ENCODE measurements at places on chromosomes 4 and X.

GRCh38 chrX:136168929-136169735 lies 21.8 kb downstream of the FHL1 start:
- no peak for DNase-seq

- DNase-seq: no peak
Measured at GRCh38 chr4:182680234-182680653, 236.9 kb downstream of the DCTD start.

DNA sequence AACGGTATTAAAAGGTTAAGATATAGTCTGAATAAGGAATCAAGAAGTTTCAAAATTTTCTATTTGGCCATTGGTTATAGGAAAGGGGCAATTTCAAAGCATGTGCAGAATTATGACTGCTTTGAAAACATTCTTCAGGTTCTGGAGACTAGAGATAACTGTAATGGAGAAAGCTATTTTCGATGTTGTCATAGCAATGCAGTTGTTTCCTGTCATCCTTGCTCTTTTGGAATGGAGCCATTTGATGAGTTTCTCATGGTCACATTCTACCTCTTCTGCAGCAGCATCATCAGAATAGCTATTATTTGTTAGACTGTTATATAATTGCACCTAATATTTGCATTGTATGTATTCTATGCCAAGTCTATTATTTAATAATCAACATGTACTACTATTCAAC lies 368.2 kb upstream of the NR3C2 start:
- DNase-seq: no peak

DNA sequence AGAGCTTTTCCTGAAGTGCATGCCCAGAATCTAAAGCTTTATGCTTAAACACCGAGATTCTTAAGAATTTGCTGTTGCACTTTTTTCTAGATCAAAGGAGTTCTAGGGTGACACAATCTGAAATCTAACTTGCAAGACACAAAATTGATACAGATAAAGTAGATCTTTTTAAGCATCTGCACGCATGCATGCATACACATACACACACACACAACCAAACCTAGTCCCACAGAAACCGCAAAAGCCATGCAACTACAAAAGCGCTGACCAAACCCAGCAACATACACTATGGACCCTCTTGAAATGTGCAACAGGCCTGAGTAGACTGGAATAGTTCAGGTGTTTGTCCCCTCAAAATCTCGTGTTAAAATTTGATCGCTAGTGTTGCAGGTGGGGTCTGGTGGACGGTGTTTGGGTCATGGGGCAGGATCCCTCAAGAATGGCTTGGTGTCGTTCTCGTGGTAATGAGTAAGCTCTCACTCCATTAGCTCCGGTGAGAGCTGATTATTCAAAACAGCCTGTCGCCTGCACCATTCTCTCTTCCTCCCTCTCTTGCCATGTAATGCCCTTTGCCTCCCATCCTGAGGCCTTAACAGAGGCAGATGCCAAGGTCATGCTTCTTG lies 52.7 kb downstream of the IRF2 start:
- DNase-seq: no peak

GRCh38 chr4:148795156-148795864 lies 353.1 kb upstream of the NR3C2 start:
- DNase-seq: no peak

GRCh38 chr4:7262134-7262533 lies 69.8 kb downstream of the SORCS2 start:
- DNase-seq: no peak

- DNase-seq: no peak
Measured at GRCh38 chr4:73432169-73433000, 3.6 kb upstream of the AFP start.

DNA sequence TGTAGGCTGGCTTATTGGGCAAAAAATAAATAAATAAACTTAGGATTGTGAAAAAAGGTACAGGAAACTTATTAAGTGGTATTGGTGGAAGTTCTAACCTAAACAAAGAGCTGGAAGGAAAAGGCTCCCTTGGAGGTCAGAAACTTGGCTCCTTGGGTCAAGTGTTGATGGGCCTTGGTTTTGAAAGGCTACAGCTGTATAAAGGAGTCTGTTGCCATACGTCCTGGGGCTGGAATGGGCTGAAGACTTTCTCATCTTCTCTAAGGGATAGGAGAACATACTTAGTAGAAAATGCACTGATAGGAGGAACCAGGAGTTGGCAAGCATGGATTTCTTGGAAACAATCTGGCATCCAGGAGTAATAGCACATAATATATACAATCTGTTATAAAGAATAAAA lies 56.6 kb downstream of the PDLIM5 start:
- DNase-seq: no peak

DNA sequence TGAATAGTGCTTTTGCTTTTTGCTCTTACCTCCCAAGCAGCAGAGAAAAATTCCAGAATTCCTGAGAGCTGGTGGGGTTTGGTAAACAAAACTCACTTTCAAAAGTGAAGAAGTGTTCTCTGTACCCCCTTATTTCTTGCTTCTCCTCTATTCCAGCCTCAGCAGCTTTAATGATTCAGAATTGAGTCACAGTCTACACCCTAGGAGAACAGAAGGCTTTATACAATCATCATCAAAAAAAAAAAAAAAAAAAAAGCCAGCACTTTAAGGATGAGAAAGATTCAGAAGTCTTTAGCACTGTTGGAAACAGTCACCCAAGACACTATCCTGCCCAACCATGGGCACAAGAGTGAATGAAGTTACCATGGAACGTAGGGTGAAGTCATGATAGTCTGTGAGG lies 1583.1 kb upstream of the PCDH10 start:
- no peak for DNase-seq

GRCh38 chrX:16695079-16695676 lies 17.3 kb downstream of the CTPS2 start:
- peak; percentile 55 for DNase-seq

- no peak for DNase-seq
Measured at GRCh38 chr4:146633471-146633800, 5.3 kb upstream of the POU4F2 start.

DNA sequence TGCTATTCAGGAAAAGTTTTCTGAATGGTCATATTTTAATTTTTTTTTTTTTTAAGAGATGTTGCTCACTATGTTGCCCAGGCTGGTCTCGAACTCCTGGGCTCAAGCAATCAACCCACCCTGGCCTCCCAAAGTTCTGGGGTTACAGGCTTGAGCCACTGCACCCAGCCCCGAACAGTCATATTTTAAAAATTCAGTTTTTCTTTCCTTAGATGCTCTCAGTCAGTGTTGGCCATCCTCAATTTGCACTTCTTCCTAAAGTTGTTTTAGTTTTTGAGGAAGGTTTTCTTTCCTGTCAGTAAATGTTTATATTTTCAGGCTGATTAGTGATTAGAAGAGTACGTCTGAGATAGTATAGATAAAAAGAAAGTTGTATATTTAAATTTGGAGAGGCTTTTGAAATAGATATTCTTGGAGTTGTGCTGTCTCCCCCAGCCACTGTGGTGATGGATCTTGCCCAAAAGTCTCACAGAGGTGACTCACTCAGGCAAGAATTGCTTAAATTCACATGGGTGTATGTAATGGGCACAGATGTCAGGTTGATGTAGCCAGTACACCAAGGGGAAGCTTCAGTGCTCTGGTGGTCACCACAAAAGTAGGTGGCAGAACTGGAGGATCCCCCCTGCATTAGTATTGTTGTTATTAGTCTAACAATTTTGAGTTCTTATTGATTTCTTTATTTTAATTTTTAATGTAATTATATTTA lies 72.2 kb upstream of the ELOVL6 start:
- DNase-seq: no peak

DNA sequence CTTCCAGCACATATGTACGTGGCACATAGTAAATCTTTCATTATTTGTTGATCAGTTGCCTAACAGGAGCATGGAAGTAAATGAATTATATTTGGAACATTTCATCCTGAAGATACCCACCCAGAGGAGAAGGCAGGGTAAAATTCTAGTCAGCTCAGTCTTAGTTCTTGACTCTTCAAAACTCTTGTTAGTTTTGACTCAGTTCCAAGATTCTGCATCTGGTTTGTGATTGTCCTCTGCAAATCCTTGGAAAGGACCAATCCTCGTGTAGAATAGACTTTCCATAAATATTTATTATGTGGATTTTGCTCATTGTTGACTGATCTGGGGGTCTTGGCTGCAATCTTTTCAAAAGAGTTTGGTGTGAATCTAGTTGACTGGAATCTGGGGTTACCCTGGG lies 257.5 kb upstream of the FAT1 start:
- no peak for DNase-seq

GRCh38 chr4:101419336-101420135 lies 72.2 kb upstream of the PPP3CA start:
- DNase-seq: no peak

DNA sequence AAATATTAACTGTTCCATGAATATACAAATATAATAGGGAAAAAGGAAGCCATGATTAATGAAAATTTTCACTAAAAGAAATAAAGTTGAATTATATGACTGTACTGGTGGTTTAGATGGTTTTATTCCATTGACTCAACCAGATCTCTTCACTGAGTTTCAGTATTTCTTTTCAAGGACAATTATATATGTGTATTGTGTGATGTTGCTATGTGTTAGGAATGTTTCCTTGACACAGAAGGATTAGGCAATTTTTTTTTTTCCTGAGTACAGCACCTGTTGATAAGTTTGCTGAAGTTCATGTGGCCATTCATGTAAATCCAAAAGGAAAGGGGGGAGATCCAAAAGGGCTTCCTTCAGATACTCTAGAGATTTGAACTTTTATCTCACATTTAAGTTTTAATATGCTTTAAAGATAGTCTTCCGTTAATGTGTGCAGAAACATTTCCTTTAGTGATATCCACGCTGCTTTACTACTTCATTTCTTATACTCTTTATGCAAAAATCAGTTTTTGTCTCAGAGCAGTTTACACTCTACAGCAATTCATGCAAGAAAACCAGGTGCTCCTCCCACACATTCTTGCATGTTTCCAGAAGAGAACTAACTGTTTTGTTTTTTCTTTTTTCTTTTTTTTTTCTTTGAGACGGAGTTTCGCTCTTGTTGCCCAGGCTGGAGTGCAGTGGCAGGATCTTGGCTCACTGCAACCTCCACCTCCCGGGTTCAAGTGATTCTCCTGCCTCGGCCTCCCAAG lies 249.1 kb downstream of the RPA4 start:
- DNase-seq: no peak

DNA sequence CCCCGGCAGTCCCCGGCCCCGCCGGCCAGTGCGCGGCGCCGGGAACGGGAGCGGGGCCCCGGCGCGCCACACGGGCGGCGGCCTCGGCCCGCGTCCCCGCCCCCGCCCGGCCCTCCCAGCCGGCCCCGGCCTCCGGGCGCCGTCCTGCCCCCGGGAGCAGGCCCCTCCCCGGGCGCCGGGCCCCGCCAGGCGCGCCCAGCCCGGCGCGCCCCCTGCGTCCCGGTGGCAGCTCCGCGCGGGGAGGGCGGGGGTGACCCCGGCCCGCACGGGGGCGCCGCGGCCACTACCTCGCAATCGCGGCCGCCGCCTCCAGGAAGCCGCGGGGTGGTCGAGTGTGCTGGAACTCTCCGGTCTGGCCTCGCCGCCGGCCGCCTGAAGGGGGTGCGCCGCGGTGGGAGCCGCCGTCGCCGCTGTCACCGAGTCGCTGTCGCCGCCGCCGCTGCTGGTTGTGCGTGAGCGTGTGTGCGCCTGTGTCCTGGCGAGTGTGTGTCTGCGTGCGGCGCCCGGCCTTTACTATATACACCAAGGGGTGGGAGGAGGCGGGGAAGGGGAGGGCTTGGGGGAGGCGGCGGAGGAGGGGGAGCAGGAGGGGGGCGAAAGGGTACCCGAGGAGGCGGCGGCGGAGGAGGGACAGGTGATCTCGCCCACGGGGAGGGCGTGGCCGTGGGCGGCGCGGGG lies at the start of gene RAI2:
RAI2 (minus strand) TSS at position 488 of the 678 bp plus-strand sequence. CDS start 59,288 bp downstream, outside the sequence.
- DNase-seq: no peak

GRCh38 chrX:53184836-53185235 lies 40.2 kb downstream of the KDM5C start:
- no peak for DNase-seq

GRCh38 chr4:185730387-185730786 lies 81.6 kb downstream of the SORBS2 start:
- DNase-seq: no peak

DNA sequence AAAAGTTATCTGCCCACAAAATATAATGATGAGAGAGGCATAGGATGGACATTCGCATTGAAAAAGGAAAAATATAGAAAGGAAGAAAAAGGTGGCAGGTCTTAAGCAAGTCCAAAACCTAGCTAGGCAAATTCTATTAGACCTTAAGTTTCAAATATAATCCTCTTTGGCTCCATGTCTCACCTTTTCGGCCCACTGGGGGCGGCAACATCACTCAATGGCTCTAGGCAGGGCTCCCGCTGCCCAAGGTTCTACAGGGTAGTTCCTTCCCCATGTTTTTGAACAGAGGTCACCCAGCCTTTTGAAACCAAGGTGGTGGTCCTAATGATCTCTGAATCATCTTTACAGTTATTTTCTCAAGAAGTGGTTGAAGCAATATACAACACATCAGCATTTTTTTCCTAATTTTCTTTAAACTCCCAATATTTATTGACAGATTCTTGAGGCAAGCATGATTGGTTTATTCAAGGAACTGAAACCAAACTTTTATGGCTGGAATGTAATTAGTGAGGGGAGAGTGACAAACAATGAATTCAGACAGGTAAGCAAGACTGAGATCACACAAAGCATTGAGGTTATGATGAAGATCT lies 309.4 kb downstream of the ANTXR2 start:
- no peak for DNase-seq

- no peak for DNase-seq
Measured at GRCh38 chr4:125254106-125254505, 60.6 kb upstream of the FAT4 start.

DNA sequence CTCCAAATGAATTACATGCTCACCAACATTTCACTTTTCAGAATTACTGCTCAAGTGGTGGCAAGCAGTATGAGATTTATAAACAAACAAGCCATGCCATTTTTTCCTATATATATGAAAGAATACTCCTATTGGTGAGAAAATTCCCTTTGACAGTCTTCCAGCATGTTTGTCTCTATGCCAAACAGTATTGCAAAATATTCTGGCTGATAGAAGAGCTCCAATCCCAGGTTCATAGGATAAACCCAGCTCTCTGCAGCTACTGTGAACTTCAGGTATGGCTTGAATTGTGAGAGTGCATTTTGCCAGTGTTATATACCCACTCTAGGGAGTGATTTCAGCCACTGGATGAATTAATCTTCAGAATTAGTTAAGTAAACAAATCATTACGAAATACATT lies 108.8 kb downstream of the MAGEC2 start:
- no peak for DNase-seq

DNA sequence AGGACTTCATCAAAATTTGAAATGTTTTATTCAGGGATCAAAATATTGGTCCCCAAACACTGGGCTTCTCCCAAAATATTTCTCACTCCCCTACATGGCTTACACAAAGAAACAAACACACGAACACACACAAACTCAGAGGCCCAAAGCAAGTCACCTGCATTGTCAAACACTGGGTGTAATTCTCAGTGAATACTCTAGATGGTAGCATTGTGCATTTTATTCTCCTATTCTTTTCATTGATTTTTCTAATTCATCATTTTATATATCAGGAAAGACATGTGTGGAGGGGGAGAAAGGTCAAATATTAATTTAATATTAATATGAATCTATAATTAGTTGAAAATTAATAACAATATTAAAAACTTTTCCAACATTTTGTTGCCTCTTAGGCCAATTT lies 72.3 kb upstream of the TNMD start:
- DNase-seq: no peak

- DNase-seq: no peak
Measured at GRCh38 chrX:104137496-104137895, 19.3 kb downstream of the SLC25A53 start.

- DNase-seq: no peak
Measured at GRCh38 chrX:40530509-40530908, 50.3 kb upstream of the ATP6AP2 start.
